B cell (primary cell): ENCODE measurements at places on chromosomes 7 and 10. TPM values are rescaled to one million over a fixed set of nuclear protein-coding genes. Genes with fewer than 3 reads are reported as not detected.

DNA sequence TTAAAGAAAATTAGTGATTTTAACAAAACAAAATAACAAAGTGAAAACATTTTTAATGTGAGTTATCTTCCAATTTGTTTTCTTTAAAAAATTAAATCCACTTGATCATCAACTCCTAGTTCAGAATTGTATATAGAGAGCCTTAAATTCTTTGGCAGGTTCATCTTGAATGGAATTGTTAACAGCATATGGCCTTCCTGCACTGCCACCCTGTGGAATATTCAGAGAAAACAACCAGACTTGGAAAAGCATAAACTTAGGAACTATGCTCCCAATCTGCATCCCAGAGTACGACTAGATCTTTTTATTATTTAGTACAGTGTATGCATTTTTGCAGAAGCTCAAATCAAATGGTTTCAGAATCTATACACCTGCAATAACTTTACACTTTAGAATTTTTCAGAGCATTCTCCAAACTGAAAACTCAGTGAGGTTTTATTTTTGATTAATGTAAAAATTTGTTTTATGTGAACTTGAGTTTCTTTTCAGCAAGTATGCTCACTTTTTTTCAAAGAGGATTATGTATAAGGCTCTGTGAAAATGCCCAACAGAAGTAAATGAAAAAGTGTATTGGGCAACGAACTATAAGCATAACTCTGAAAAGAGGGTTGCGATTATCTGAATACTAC, 44.9 kb upstream of the ANK3 start:
- peak; percentile 61 for DNase-seq

Gene HSPA12A
- polyA plus RNA-seq, result 0.26 and 2.1 TPM in 2 replicates

- DNase-seq, result no peak
These were observed 15.0 kb downstream of the ELN start for GRCh38 chr7:74042746-74043522.

Gene EPDR1
- polyA plus RNA-seq, result not detected in 2 replicates

DNA sequence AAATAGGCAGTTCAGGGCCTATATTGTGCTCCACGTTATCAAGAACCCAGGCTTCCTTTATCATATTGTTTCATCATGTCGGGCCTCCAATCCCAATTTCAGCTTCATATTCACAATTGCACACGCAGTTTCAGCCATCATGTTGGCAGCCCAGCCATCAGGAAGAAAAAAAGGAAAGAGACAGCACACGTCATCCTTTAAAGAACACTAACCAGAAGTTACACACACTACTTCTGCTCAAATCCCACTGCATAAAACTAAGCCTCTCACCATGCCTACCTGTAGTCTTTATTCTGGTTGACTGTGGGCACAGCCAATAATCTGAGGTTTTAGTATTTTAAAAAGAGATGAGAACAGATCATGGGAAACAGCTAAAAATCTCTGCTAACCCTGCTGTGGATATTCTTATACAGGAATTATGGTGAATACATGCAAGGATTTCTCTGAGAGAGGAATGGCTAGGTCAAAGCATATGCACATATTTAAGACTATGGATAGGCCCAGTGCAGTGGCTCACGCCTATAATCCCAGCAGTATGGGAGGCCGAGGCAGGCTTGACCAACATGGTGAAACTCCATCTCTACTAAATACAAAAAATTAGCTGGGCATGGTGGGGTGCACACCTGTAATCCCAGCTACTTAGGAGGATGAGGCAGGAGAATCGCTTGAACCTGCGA, 534.4 kb downstream of the ETV1 start:
- no peak for DNase-seq

DNA sequence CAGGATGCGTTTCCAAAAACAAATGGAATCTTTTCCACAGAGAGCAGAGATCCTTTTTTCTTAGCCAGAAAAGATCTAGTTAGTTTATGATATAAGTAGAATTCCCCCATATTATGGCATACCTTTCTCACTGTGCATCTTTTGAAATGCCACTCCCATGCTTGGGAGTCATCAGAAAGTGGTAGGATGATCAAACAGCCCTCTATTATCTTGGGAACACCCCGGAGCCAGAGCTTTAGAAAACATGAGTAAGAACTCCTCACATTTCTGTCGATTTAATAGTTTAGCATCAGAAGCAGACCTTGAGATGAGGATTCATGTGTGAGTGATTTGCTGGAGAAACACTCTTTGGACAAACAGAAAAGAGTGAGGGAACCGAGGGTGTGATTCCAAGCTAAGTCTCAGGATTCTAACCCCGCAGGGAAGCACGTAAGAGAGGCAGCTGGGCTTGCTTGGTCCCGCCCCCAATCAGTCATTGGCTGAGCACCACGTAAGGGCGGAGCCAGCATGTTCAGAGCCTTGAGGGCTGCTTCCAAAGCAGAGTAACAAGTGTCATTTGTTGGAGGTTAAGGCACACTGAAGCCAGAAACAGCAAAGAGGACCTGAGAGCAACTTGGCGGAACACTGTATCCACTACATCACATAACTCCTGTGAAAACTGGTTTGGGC, 43.7 kb upstream of the NXPH1 start:
- DNase-seq, result no peak

DNA sequence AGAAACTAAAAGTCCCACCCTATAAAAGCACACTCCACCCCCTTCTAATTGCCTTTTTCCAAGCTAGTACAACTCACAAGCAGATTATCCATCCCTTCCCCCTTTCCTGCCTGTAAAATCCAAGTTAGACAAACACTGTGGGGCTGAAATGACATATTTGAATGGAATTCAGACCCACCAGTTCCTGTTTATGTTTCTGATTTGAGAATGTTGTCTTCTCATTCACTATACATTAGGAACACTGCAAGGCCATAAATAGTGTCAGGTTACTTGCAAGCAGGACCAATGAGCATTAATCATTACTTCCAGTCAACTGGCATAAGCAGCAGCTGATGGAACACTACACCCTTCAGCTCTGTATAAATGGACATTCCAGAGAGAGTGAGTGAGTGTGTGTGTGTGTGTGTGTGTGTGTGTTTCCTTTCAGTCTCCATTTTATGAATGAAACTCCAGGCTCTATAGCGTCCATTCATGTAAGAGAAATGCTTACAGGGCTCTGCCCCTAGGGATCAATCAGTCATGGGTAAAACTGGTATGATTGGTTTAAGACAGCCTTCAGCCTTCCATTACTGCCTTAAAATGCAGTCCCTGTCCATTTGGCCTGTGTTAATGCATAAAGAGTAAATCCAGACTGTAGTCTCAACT, 69.3 kb downstream of the ETV1 start:
- no peak for DNase-seq

- DNase-seq, result no peak
These were observed 572.8 kb downstream of the INHBA start for GRCh38 chr7:41130086-41130485.
